Pancreas (tissue), 10 donors: ENCODE measurements at places on chromosomes 11 and 22.
A peak's percentile ranks its signal among the peaks of the same experiment; 100 is the strongest.

DNA sequence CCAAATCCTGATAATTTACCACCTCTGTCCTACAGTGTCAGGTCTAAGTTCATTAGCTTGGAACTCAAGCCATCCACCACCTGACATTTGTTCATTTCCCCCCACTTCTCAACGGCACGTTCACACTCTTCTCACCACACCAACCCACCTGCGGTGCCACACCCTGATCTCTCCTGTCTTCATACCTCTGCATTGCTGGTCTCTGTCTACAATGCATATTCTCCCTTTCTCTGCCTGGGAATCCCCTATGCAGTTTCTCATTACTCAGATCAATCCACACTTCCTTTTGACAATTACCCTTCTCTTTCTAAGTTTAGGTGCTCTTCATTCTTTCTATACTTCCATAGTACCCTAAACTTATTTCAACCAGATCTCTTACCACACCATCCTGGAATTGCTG, 20.4 kb upstream of the EMSY start:
- DNase-seq = no peak
- no peak overlapping the region for H3K27ac ChIP-seq
- no peaks in the 10 kb centered on the region for H3K27me3 ChIP-seq

DNA sequence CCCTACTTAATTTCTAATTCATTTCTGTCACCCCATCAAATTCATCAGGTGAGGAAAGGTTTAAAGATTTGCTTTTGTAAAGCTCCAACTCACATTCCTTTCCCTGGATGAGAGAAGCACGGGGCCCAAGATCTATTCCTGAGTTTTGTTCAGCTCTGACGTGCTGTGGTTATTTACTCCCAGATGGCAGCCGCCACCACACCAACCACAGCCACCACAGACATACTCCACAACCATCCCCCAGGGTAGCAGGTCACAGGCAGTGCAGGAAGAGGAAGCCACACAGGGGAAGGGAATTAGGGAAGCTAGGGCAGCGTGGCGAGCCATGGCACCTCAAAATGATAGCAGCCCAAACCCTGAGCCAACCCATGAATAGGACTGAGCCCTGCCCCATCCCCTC, 63.5 kb upstream of the CSNK2A3 start:
- no peaks in the 10 kb centered on the region for H3K27me3 ChIP-seq
- H3K27ac ChIP-seq = no peak overlapping the region
- H3K36me3 ChIP-seq = no peaks in the 10 kb centered on the region
- DNase-seq = no peak

GRCh38 chr22:28791841-28792490, 8.4 kb downstream of the XBP1 start:
- peak overlapping the region; percentile 48 for H3K27ac ChIP-seq
- H3K4me3 ChIP-seq = no peak overlapping the region
- no peak for DNase-seq
- no peaks in the 10 kb centered on the region for H3K4me1 ChIP-seq
- peaks cover 34% of the 10 kb centered on the region for H3K36me3 ChIP-seq
- H3K27me3 ChIP-seq = no peaks in the 10 kb centered on the region

- no peaks in the 10 kb centered on the region for H3K27me3 ChIP-seq
- peaks cover 32% of the 10 kb centered on the region for H3K36me3 ChIP-seq
- no peak overlapping the region for H3K4me3 ChIP-seq
- DNase-seq = no peak
- no peaks in the 10 kb centered on the region for H3K4me1 ChIP-seq
- H3K27ac ChIP-seq = no peak overlapping the region
Measured at GRCh38 chr22:17137861-17138425, 16.8 kb upstream of the TMEM121B start.

DNA sequence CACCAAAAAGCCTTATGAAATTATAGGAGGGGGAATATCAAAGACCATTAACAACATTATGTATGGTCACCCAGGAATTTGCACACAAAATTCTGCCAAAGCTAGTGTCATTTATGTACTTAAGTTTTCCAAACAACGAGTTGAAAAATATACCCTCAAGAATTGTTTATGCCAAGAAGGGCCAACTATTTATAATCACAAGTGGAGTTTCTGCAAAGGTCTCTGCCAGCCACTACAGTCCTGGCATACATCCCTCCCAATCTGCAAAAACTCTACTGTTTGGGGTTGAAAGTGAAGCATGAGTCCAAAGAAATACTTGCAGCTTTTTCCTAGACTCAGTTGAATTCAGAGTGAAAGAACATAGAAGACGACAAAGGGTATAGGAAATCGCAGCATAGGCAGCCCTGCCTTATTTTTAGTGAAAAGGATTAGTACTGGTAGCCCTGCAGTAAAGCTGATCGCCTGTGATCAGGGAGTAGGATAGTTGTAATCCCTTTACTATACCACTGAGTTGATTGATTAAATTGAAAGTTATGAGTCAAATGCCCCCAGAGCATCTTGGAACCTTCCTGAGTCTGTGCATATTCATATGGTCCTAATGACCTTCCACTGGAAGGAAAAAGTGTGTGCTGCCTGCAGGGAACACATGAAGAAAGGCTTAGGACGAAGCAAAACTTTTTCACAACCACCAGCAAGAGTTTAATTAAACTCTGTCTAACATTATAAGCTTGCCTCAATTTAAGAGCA, 144.0 kb downstream of the SPON1 start:
- H3K4me1 ChIP-seq = no peaks in the 10 kb centered on the region
- H3K27me3 ChIP-seq = no peaks in the 10 kb centered on the region
- DNase-seq = no peak
- no peak overlapping the region for H3K27ac ChIP-seq
- no peak overlapping the region for H3K4me3 ChIP-seq

DNA sequence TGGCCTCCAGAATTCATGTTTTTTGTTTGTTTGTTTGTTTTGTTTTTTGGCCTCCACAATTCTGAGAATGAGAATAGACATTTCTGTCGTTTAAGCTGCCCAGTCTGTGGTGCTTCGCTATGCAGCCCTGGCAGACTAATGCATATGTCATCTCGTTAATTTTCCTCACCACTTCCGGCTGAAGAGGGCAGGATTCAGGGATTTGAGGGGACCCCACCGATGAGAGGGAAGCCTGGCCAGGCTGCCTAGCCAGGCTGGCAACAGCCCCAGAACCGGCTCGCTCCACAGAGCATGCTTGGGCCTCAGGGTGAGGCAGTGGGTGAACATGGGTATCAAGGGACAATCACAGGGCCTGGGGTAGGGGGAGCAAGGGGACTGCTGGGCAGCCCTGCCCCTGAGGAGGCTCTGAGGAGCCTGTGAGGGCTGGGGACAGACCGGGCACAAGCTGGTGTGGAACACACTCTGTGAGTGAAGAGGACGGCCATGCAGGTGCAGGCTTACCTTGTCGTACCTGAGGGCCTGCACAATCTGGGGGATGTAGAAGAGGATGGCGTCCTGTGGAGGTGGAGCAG, 47.8 kb upstream of the SERPIND1 start:
- H3K4me1 ChIP-seq = no peaks in the 10 kb centered on the region
- H3K27me3 ChIP-seq = no peaks in the 10 kb centered on the region

DNA sequence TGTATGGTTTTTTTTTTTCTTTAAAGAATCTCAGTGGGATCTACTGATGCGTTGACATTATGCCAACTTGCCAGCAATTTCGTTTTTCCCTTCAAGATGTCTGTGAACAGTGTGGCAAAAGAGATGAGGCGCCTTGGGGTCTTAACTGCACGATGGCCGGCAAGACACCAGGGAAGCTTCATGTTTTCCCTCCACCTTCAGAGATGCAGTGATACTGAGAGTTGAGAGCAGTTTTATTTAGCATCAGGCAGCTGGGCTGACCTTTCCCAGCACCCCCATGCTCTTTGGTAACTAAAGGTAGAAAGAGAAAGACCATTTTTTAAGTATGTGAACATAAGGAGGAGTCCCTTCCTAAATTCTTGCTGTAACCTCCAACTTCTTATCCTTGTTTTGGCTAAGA, 11.7 kb upstream of the GRIK4 start:
- no peak overlapping the region for H3K4me3 ChIP-seq
- no peaks in the 10 kb centered on the region for H3K4me1 ChIP-seq
- no peak for DNase-seq
- no peak overlapping the region for H3K27ac ChIP-seq
- no peaks in the 10 kb centered on the region for H3K36me3 ChIP-seq

GRCh38 chr22:36881504-36882245, 20.9 kb downstream of the NCF4 start:
- no peak overlapping the region for H3K27ac ChIP-seq
- no peak overlapping the region for H3K4me3 ChIP-seq
- H3K36me3 ChIP-seq = no peaks in the 10 kb centered on the region
- no peaks in the 10 kb centered on the region for H3K27me3 ChIP-seq
- DNase-seq = no peak

DNA sequence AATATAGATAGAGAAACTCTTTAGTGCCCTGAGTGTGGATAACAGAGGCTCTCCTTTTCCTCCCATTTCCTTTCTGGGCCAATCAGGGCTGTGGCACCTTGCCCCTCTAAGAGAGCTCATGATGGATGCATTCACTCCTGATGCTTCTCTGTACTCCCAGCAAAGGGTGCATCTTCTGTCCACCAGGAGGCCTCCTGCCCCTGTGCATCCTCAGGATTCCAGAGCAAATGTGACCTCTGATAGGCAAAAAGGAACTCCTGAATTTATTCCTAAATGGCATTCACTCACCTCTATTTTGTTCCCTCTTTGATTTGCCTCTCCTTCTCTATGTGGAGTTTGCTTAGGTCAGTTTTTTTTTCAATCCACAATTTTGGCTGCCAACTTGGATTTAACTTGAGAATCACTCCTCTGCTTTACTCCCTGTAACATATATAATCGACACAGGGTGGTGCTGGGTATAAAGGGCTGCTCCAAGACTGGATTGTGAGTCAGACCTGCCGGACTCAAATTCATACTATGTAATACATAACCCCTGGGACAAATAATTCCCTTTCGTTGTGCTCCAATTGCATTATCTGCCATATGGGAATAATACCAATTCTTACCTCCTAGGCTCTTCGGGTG, 1.1 kb upstream of the MRGPRX4 start:
- H3K36me3 ChIP-seq = no peaks in the 10 kb centered on the region
- H3K4me1 ChIP-seq = no peaks in the 10 kb centered on the region
- H3K27me3 ChIP-seq = no peaks in the 10 kb centered on the region

DNA sequence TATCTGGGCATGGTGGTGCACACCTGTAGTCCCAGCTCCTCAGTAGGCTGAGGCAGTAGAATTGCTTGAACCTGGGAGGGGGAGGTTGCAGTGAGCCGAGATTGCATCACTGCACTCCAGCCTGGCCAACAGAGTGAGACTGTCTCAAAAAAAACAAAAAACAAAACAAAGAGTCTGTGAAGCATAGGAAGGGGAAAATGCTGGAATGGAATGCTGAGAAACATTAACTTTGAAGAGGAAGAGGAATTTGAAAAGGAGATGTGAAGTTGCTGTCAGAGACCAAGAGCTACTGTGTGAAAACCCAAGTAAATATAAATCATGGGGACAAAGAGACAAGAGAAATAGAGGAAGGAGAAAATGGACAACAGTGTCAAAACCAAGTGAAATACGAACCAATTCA, 455.1 kb upstream of the ARHGAP42 start:
- H3K4me3 ChIP-seq = no peak overlapping the region
- no peak for DNase-seq
- no peaks in the 10 kb centered on the region for H3K36me3 ChIP-seq
- no peak overlapping the region for H3K27ac ChIP-seq
- no peaks in the 10 kb centered on the region for H3K4me1 ChIP-seq
- H3K27me3 ChIP-seq = no peaks in the 10 kb centered on the region

GRCh38 chr11:13762718-13763117, 94.2 kb downstream of the FAR1 start:
- DNase-seq = no peak
- H3K4me3 ChIP-seq = no peak overlapping the region
- H3K4me1 ChIP-seq = no peaks in the 10 kb centered on the region
- H3K27ac ChIP-seq = no peak overlapping the region

DNA sequence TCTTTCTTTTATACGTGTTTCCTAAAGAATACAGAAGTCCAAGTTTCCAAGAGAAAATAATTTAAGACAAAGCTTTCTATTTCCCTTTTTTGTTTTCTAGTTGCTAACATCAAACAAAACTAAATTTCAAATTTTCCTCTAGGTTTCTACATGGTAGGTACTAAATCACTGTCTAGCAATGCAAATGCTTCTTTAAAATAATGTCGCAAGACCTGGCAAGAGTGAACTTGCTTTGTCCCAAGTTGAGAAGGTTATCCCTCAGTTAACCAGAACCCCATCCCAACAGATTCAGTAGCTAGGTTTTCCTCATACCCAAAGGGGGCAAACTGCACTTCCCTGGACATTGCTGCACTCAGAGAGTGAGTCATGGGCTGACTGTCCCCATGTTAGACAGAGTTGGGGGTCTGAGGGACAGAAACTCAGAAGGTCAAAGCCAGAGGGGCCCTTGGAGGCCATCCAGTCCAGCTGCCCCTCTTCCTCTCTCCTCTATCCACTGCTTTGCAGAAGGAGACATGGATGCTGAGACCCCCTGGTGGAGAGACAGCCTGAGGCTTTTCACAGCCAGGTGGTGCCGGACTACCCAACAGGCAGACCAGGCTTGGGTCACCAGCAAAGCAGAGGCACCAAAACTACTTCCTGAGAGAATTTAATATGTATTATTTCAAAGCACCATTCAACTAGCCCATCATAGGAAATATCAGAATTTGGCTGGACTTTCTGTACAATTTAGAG, 23.1 kb downstream of the OR2AT4 start:
- no peaks in the 10 kb centered on the region for H3K4me1 ChIP-seq
- no peak overlapping the region for H3K4me3 ChIP-seq
- no peak for DNase-seq
- no peak overlapping the region for H3K27ac ChIP-seq
- H3K27me3 ChIP-seq = no peaks in the 10 kb centered on the region

DNA sequence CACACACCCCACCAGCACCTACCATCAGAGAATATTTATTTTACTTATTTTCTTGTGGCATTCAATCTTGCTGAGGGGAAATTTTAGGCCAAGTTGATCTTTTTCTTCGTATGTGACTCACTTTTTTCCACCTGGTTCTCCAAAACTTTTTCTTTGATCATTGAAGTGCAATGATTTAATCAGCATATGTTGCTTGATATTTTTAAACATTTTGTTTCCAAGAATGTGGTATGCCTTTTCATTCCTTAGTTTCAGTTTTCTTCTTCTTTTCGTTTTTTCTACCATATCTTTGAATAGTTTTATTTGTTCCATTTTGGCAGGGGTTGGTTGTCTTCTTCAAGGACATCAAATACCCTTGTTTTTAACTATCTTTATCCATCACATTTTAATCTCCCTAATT, 28.6 kb downstream of the FANCF start:
- H3K4me3 ChIP-seq = no peak overlapping the region
- H3K27me3 ChIP-seq = no peaks in the 10 kb centered on the region
- no peak overlapping the region for H3K27ac ChIP-seq
